ENCODE measurements at places on chromosomes 4 and X.

DNA sequence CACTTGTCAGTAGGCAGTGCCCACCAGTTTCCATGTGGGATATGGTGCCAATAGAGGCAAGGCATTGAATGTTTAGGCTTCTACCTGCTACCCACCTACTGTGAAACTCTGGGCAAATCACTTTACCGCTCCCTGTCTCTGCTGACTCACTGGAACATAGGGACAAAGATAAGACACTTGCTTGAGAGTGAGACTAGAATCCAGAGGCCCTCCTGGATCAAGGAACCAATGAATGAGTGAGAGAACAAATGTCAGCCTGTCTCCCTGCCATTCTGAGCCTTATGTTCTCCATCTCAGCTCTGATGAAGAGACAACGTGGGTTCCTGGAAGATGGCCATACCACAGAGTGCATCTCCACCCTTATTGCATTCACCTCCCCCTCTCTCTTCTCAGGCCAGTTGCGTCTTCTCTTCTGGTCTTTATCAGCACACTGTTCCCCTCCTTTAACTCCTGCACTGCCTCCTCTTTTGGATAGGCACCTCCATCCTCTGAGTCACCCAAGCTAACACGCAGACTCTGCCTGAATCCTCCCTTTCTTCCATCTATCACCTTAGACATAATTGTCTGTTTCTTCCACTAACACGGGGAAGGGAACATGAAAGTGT is 15.4 kb upstream of the PRRG3 start:
- DNase-seq: no peak

DNA sequence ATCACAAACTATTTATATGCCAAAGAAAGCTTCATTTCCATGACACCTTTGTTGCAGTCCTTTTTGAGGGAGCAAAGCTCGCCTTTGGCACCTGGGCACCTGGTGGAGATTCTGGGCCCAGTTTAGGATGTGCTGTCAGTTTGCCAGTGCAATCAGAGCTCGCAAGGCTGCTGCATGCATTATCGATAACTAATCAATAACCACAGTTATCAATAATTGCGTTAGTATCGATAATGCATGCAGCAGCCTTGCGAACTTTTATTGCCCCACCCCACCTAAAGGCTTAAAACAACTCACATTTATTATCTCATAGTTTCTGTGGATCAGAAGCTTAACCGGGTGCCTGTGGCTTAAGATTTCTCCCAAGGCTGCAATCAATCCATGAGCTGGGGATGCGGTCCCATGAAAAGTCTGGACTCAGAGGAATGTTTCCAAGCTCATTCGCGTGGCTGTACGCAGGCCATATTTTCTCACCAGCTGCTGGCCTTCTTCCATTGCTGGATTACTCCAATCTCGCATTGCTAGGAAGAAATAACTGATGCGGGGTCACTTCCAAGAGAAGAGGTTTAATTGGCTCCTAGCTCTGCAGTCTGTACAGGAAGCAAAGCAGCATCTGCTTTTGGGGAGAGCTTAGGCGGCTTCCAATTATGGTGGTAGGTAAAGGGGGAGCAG is 6.2 kb upstream of the AFAP1 start:
- no peak for DNase-seq

DNA sequence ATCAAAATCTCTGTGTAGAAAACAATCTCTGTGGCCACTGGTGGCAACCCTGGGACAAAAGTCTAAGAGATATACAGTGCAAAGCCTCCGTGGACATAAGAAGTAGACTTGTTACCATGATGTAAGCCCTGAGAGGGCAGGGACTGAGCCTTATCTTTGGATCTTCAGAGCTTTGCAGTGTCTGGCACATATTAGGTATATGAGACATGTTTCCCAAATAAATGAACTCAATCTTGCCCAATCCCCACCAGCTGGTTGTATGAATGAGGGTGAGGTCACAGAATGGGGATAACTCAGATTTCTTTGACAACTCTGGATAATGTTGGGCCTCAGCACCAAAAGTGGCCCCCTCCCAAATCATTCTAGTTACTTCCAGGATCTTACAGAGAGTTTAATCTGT is 511.4 kb upstream of the DIPK2B start:
- DNase-seq: no peak

GRCh38 chr4:170623899-170624298 is 534.1 kb upstream of the AADAT start:
- DNase-seq: no peak

DNA sequence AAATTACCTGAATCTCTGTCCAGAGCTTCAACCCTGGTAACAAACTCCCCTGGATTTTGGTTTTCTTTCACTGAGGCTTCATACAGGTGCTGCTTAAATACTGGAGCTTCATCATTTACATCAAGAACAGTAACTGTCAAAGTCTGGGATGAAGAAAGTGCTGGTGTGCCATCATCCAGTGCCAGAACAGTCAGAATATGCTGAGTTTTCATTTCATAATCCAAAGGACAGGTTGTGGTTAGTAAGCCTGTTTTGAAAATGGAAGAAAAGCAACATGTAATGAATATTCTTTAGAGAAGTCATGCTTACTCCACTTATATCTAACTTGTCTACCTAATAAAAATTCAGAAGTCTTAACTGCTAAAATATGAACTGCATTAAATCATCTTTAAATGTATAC is 175.9 kb downstream of the DCHS2 start:
- no peak for DNase-seq

- no peak for DNase-seq
Measured at GRCh38 chr4:28001698-28002097, 1141.1 kb downstream of the STIM2 start.

GRCh38 chrX:134764202-134764785 is 106.0 kb upstream of the PLAC1 start:
- DNase-seq: no peak

- DNase-seq: no peak
Measured at GRCh38 chr4:30720021-30720660, at the start of gene PCDH7. PCDH7 (plus strand) TSS chr4:30720369; CDS start chr4:30721423, 1,054 bp downstream.

- DNase-seq: no peak
Measured at GRCh38 chrX:130280901-130281300, 12.2 kb upstream of the ZNF280C start.

DNA sequence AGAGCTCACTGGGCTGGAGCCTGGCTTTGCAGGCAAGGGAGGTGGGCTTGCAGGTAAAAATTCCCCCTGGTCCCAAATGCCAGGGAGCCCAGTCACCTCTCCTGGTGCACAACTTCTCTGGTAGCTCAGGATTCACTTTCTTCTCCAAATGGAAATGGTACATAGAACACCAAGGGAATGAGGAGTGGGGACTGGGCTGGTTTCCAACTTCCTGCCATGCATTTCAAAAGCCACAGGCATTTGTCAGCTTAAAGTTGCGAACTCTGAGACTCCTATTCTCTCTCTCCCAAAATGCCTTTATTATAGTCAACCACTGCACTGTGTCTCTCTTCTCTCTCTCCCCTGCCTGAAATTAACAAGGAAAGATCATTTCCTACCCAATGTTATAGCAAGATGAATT is 177.3 kb downstream of the GRIA3 start:
- no peak for DNase-seq

DNA sequence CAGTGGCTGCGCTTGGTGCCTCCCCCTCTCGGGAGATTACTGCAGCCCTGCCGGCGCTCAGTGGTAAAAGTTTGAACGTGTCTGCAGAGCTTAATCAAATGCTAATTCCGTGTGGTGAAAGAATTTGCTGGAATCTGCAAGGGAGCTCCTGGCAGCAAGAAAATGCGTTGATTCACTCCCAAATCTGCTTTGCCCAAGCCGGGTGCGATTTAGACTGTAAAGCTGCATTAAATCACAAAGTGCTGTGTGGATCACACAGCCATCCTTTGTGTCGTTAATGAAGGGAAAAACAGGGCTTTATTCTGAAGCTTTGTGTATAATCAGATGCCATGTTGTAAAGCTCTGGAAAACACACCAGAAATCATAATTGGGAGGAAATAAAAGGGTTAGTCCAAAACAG is 444.1 kb downstream of the BCOR start:
- no peak for DNase-seq

- DNase-seq: no peak
Measured at GRCh38 chr4:2799971-2800690, 7.2 kb downstream of the SH3BP2 start.

DNA sequence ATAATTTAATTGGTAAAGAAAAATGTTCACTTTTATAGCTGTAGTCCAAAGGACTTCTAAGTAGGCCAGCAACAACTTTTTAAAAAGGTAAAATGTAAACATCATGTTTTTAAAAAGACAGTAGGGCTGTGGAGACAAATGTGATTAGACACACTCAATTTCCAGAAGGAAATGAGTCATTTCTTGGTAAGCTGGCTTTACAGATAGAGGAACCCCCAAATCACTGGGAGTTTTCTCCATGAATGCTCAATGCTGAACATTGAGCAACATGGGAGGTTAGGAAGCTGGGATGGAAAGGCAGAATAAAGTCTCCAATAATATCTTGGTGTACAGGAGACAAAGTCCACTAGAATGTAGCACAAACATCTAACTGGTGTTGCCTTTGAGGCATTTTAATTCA is 121.3 kb downstream of the NWD2 start:
- no peak for DNase-seq

- DNase-seq: no peak
Measured at GRCh38 chr4:125420526-125420925, 105.8 kb downstream of the FAT4 start.

GRCh38 chr4:169658975-169659715 is 38.8 kb downstream of the CLCN3 start:
- DNase-seq: no peak

- no peak for DNase-seq
Measured at GRCh38 chr4:31104043-31104442, 383.9 kb downstream of the PCDH7 start.

- no peak for DNase-seq
Measured at GRCh38 chr4:142434519-142435224, 411.4 kb downstream of the INPP4B start.

GRCh38 chr4:65597697-65598096 is 72.6 kb downstream of the EPHA5 start:
- DNase-seq: no peak

DNA sequence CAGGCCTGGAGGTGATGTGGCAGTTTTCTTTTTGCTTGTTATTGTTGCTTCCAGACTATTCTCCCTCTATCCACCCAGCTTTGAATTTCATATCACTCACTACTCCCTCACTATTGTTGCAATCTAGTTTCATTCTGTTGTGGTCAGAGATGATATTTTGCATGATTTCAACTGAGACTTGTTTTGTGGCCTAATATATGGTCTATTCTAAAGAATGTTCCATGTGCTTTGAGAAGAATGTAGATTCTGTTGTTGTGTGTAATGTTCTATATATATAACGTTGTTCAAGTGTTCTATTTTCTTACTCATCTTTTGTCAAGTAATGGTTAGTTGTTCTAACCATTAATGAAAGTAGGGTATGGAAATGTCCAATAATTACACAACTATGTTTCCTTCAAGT is 59.0 kb downstream of the THOC2 start:
- no peak for DNase-seq

DNA sequence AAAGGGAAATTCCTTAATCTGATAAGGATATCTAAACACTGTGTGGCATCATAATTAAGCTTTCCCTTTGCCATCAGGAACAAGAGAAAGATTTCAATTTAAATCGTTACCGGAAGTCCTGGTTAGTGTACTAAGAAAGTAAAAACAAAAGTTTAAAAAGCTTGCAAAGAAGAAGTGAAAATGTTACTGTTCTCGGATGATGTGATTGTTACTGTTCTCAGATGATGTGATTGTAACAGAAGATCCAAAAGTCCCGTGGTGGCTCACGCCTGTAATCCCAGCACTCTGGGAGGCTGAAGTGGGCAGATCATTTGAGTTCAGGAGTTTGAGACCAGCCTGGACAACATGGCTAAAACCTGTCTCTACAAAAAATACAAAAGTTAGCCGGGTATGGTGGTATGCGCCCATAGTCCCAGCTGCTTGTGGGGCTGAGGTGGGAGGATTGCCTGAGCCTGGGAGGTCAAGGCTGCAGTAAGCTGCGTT is 62.5 kb downstream of the RGS12 start:
- DNase-seq: no peak

GRCh38 chrX:17298564-17298963 is 76.4 kb upstream of the NHS start:
- no peak for DNase-seq

- DNase-seq: no peak
Measured at GRCh38 chr4:23373261-23373660, 516.6 kb downstream of the PPARGC1A start.

DNA sequence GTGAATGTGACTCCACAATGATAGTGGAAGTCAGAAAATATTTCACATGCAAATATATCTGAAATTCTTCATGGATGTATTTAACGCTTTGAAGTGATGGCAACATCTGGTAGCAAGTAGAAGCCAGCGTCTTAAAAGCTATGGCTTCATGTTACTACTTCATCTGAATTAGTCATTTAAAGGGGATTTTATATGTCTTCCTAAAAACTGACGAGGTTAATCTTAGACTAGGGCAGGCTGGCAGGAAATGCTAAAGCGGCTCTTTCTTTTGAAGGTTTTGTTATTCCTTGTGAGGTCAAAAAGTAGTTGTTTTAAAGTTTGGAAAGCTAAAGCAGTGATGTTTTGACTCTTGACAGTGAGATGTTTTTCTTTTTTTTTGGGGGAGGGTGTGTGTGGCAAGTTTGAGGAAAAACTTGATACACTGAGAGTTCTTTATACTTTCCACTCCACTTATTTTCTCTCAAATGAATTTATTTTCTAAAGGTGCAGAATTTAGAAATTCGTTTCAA is 22.6 kb downstream of the PLS3 start:
- no peak for DNase-seq

DNA sequence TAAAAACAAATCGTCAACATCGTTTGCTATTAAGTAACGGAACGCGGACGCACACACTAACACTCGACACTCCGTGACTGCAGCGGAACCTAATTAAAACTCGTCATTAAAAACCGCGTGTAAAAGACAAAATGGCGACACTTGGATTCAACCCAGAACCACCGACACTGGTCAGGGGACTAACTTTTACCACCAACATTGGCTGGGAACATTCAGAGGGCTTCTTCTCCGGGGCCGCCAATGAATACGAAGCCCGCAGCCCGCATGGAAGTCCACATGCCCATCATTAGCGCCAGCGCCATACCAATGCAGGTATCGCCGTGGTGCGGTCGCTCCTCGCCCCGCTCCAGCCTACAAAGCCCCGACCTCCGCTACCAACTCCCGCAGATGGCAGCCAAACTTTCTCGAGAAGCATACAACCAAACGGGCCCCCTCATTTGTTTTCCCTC is 498 bp downstream of the RBMX start:
- no peak for DNase-seq

GRCh38 chrX:87895421-87895820 is 377.8 kb downstream of the KLHL4 start:
- no peak for DNase-seq

DNA sequence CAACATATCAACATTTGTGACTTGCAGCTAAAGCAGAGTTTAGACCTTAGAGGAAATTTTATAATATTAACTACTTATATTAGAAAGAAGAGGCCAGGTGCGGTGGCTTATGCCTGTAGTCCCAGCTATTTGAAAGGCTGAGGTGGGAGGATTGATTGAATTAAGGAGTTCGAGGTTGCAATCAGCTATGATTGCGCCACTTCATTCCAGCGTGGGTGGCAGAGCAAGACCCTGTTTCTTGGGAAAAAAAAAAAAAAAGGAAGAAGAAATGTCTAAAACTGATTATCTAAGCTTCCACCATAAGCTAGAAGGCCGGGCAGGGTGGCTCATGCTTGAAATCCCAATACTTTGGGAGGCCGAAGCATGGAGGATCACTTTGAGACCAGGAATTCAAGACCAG is 42.0 kb upstream of the USP9X start:
- no peak for DNase-seq

GRCh38 chrX:15209096-15209495 is 60.8 kb downstream of the ASB9 start:
- DNase-seq: no peak
